T-cell (primary cell): ENCODE measurements at places on chromosomes 1 and 21.

GRCh38 chr1:17134034-17134433 is 14.8 kb upstream of the PADI2 start:
- DNase-seq, result no peak

DNA sequence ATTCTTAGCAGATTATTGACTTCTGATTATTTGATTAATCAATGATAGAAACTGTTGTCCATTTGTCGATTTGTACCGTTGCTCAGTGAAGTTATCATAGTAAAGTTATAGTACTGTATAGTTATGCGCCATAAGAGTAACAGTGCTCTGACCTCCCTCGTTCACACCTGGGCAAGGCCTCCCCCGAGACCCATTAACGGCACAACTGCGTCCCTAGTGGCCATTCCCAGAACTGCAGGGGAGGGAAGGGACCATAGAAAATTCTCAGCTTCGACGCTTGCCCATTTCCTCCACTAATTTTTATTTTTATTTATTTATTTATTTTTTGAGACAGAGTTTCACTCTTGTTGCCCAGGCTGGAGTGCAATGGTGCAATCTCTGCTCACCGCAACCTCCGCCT is 334.4 kb downstream of the DSCAM start:
- no peak for DNase-seq

GRCh38 chr1:28301368-28302174 is 27.3 kb upstream of the MED18 start:
- no peak for DNase-seq

DNA sequence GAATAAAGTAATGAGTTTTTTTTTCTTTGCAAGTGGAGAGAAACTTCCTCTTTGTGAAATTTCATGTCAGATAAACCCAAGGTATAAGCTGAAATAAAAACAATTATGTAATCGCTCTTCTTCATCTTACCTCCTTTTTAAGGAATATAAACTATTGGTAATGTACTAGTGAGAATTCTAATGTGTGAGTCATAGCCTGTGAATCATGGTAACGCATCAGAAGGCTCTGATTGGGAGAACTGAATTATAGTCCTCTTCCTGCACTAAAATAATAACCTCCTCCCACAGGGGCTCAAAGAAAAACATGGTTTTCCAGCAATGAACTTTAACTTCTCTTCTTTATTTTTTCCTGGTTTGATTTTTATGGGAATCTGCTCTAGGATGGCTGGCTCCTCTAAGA is 57.1 kb upstream of the COX20 start:
- DNase-seq, result no peak

- no peak for DNase-seq
These were observed at the start of gene AGRN for GRCh38 chr1:1020000-1020404. AGRN (plus strand) TSS chr1:1020120; CDS start chr1:1020173, 53 bp downstream.

GRCh38 chr1:166172106-166172505 is 5.3 kb upstream of the FAM78B start:
- DNase-seq, result no peak

- DNase-seq, result no peak
These were observed 110.0 kb downstream of the AMY1C start for GRCh38 chr1:103859721-103860120.

- no peak for DNase-seq
These were observed 688.5 kb downstream of the MATN1 start for GRCh38 chr1:30034627-30035521.

DNA sequence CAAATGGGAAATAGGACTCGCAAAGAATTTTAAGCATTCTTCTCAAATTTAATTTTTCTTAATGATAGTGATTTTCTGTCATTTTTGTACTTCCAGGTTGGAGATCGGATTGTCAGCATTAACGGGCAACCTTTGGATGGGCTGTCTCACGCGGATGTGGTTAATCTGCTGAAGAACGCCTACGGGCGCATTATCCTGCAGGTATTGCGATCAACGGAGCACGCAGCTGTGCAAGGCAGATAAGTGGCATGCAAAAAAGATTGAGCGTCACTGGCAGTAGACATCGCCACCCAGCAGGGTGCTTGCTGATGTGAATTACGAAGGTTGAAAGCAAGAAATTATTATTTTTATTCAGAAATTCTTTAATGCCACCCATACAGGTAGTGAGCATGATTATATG is 65.9 kb upstream of the L1TD1 start:
- DNase-seq, result no peak

DNA sequence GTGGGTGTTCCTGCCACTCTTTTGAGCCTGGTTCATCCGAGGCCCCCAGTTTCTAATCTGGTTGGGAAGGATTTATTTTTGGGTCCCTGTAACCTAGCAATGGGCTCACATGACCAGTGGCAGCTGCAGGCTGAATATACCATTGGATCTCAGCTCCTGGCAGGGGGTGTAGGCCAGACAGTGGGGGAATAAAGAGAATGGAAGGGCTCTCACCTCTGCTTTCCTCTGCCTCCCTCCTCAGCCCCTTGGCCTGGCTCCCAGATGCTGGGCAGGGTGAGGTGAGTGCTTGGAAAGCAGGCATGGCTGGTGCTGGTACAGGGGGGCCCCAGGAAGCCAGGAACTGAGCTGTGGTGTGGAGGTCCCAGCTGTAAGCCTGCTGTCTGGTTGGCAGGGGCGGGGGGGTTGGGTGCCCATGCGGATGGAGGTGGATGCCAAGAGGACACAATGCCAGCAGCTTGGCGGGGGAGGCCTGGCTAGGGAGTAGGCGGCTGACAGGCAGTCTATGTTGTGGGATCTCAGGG is 3.6 kb upstream of the GPR61 start:
- DNase-seq, result no peak

DNA sequence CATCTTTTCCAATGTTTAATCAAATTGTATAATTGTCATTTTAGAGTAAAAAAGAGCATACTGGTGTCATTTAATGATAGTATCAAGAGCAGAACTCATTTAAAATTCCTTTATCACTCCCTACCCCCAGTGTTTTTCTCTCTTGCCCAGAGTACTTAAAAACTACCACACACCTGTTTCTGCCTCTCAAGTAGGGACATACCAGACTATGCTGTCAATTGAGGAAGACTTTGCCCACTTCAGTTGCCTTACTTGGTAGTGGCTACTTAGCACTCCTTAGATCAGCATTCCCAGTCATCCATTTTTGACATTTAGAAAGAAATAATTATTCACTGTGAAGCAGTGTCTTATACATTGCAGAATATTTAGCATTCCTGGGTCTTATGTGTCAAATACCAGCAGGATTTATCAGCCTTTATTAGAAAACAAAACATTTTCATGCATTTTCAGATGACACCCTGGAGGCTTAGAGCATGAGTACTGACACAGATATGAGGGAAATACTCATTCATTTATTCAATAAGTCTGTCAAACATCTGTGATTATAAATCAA is 127.5 kb upstream of the RGS1 start:
- no peak for DNase-seq

DNA sequence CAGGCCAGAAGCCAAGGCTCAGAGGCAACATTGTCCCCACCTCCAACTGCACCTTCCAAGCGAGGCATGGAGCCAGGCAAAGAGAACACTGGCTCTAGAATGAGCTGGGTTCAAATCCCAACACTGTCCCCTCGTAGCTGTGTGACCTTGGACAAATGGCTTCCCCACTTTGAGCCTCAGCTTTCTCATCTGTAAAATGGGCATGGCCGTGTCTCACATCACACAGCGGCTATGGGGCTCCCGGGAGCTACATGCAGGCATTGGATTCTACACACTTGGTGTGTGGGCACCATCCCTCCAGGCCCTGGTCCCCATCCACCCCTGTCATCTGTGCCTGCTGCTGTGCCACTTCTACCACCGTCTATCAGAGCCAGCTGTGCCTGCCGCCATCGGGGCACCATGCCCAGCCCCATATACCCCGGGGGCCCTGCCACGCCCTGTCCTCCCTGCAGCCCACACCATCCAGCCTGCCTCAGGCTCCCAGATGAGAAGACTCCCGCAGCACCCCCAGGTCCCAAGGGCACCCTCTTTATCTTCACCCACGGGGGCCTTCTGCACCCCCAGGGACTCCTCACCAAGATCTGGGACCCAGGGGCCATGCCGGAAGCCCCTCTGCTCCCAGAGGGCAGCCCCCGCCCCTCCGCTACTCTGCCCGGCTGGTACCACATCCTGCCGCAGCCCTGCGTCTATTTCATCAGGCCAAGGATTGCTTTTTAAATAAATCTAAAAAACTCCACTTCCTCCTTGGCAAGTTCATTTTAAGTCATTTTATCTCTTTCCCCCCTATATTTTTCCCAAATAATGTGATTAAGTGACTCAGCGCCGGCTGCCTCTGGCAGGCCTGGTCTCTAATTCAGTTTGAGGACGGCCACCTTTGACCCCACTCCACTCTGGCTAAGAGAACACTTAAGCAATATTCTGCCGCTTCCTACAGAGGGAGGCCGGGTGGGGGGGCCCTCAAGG is 107.8 kb upstream of the TARDBP start:
- DNase-seq, result peak; percentile 45

GRCh38 chr21:35753308-35753707 is 307.0 kb downstream of the SETD4 start:
- DNase-seq, result no peak

DNA sequence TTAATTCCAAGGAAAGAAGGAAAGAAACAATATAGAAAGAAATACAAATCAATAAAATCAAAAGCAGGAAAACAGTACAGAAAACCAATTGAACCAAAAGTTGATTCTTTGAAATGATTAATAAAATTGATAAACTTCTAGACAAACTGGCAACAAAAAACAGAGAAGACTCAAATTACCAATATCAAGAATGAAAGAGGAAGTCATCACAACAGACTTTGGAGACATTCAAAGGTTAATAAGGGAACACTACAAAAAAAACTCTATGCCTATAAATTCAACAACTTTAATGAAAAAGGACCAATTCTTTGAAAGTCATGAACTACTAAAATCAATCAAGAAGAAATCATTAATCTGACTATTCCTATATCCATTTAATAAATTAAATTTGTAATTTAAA is 329.3 kb upstream of the NR5A2 start:
- no peak for DNase-seq

GRCh38 chr1:116075990-116076389 is 35.2 kb upstream of the MAB21L3 start:
- no peak for DNase-seq

DNA sequence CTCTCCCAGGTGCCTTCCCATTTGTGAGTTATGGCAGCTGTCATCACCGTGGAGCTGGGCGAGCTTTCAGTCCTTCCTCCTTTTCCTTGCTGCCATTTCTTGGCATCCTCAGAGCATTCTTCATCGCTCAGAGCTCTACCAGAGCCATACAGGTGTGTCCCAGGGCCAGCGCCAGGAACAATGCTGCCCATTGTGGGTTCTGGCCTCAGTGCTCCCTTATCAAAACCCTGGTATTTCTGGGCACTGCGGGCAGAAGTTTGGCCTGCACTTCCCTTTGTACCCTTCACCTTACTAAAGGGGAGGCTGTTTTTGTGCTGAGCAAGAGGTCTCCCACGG is 28.5 kb downstream of the RASSF5 start:
- no peak for DNase-seq

- DNase-seq, result no peak
These were observed 415.3 kb upstream of the CAMK1G start for GRCh38 chr1:209168204-209168603.

GRCh38 chr1:115282807-115283208 is 55.2 kb downstream of the NGF start:
- DNase-seq, result no peak

DNA sequence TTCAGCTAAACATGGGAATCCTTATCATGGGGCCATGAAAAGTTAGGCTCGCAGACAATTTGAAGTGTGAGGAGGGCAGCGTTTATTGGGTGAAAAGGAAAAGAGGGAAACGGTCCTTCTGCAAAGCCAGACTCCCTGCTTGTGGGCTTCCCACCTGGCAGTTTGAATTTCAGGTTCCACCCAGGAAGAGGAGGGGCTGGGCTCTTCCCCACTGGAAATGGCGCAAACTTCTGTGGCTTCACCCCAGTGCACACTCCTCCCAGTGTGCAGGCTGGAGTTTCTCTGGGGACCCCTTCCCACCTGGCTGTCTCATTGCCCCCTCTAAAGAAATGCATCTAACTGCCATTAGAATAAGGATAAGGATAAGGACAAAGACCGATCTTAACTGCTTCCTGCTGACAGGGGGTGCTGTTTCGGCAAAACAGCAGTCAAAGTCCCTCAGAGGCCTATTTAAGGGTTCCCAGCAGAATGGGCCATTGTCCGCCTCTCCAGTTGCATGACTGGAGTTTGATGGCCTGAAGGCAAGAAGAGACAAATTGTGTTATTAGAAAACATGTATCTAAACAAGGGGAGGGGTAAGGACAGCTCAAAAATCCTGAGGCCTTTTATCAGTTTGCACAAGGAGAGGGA is 20.4 kb downstream of the AIM2 start:
- DNase-seq, result no peak

GRCh38 chr1:112074711-112075110 is 85.2 kb upstream of the KCND3 start:
- DNase-seq, result no peak

- DNase-seq, result no peak
These were observed 4.2 kb upstream of the COL6A1 start for GRCh38 chr21:45977396-45977795.

- no peak for DNase-seq
These were observed 106.3 kb downstream of the TGFB2 start for GRCh38 chr1:218451415-218451814.

GRCh38 chr1:201245082-201245481 is 38.2 kb upstream of the PKP1 start:
- no peak for DNase-seq

GRCh38 chr1:59057796-59058195 is 239.1 kb upstream of the FGGY start:
- DNase-seq, result no peak

DNA sequence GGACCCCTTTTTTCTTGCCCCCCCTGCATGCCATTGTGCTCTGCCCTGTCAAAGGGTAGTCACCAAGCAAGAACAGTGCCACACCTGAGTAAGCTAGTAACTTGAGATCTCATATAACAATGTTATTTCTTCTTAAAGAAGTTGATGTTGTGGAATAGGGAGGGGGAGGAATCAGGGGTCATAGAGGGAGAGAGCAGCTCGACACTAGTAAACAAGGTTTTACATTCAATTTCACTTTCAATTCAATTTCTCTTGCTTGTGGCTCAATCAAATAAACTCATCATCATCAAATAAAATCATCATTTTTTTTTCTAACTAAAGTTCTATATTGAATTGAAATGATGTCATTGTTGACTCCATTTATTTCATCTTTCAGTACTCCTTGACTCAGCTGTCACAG is 106.4 kb downstream of the CRB1 start:
- DNase-seq, result no peak

DNA sequence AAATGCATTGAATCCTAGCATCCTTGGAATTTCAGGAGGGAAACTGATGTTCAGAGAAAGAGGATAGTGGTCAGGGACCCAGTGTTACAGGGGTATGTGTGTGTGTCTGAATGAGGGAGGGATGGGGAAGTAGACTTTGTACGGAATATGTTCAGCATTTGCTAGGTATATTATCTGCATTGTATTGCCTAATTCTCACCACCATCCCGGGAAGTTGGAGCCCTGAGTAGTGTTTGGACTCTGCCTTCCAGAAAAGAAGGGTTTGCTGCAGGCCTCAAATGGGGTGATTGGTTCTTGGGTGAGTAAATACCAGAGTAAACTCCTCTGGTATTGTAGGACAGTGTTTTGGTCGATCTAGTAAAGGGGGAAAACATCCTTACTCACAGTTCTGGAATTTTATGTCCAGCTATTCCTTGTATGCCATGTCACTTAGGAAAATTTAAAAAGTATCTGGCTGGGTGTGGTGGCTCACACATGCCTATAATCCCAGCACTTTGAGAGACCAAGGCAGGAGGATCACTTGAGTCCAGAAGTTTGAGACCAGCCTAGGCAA is 7.1 kb upstream of the ZNF496 start:
- DNase-seq, result no peak

GRCh38 chr1:184770181-184770979 is 15.7 kb upstream of the EDEM3 start:
- DNase-seq, result no peak

- no peak for DNase-seq
These were observed 59.4 kb upstream of the SERBP1 start for GRCh38 chr1:67489643-67490042.

- DNase-seq, result no peak
These were observed at the start of gene MTMR11 for GRCh38 chr1:149936170-149936991. MTMR11 (minus strand) TSS chr1:149936879; CDS start chr1:149936647, 232 bp downstream.
